ENCODE measurements at places on chromosomes 1 and 21.
A peak's percentile ranks its signal among the peaks of the same experiment; 100 is the strongest.

GRCh38 chr1:76006234-76006633 lies 68.3 kb upstream of the ST6GALNAC3 start:
- DNase-seq = no peak

GRCh38 chr1:37181425-37181824 lies 147.1 kb upstream of the GRIK3 start:
- DNase-seq = no peak

DNA sequence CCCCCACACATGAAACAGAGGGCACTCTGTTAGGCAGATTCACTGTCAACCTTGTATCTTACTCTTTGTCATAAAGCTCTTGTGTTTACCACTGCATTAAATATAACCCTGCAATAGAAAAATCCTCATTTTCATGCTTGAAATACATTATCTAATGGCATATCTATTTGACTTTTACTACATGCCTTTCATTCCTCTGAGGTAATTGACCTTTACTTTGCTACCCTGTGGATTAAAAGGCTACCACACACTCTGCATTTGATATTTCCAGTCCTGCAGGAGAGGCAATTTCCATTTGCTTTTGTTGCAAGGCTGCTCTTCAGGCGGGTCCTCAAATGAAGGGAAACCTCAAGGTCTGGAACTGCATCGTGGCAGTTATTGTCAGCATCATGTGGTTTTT lies 238.0 kb downstream of the NTNG1 start:
- DNase-seq = no peak

DNA sequence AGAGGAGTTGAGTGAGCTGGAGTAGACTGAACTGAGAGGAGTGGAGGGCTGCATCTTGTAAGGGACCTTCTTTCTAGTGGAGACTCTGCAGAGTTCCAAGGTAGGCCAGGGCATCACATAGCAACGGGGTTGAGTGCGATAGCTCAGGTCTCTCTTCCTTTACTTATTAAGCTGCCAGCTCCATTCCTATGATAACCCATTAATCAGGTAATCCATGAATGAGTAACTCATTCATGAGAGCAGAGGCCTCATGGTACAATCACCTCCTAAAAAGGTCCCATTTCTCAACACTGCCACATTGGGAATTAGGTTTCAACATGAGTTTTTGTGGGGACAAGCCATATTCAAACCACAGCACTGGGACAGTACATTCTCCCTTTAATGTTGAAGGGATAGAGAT lies 21.3 kb downstream of the VN1R5 start:
- no peak for DNase-seq

DNA sequence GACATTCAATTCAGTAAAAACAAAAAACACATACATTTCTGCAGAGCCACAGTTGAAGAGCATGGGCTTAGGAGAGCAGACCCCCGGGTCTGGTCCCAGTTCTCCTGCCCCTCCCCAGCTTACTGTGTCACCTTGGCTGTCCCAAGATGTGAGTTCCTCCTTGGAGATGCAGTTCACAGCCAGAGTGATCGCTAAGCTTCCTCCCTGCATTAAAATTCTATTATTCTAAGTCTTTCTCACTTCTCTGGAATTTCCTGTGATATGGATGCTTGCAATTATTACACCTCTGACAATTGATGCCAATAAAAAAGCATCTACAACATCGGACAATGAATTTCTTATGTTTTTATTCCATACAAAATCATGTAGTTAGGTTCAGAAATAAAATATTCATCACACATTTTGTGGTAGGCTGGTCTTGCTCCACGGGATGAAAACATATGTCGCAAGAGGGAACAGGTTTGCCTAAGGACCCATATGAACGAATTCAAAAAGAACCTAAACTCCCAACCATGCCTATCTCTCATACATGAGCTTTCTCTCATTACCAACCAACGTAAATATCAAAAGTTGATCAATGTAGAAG lies 328.5 kb upstream of the RUNX1 start:
- no peak for DNase-seq

GRCh38 chr1:174702011-174702410 lies 254.2 kb downstream of the GPR52 start:
- no peak for DNase-seq

GRCh38 chr1:26696654-26697430 lies 1.0 kb downstream of the ARID1A start:
- no peak for DNase-seq

DNA sequence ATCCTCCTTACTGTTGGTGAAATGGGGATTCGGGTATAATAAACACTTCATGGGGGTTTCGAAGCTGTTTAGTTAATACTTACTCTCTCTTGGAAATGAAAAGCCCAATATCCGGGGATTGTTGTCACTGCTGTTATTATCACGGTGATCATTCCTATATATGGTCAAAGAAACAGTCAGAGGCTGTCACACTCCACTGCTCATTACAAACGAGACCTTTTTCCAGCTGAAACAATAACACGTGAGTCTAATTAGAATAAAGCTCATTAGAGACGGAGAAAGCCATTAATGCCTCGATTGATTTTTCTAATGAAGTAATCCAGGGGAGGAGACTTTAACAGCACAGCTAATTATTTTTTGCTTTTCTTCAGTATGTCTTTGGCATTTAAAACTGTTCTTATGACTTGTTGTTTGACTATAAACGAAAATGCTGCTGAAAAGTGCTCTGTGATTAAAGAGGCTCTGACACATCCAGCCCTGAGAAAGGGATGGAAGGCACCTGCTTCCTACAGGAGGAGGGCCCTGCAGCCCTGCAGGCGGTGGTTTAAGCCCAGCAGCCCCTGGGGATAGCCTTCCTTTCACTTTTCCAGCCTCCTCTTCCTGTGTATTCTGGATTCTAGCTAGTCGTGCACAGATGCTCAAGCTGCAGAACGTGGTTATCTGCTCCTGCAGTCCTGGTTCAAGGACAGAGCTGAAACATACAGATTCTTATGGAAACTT lies 143.6 kb downstream of the EDEM3 start:
- no peak for DNase-seq

DNA sequence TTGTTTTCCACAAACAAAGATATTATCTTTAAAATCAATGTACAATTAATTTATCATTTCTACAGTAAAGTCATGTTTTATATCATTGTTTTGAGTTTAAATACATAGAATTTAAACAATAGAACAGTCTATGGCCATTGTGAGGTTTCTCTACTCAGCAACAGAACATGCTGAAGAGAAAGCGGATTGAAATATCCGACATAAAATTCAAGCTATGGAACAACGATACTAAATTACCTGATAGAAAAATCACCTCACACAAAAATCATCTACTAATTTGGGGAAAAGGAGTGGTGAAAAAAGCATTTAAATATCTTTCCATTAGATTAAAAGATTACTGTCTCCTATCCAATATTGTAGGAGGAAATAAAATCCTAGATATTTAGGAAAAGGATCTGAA lies 12.6 kb downstream of the CDKN2C start:
- no peak for DNase-seq

GRCh38 chr21:45154511-45155508 lies 80.4 kb downstream of the ADARB1 start:
- no peak for DNase-seq

- DNase-seq = no peak
Measured at GRCh38 chr1:118661769-118662320, 326.3 kb downstream of the TBX15 start.

GRCh38 chr1:22608361-22608760 lies 28.1 kb upstream of the C1QA start:
- peak; percentile 29 for DNase-seq

DNA sequence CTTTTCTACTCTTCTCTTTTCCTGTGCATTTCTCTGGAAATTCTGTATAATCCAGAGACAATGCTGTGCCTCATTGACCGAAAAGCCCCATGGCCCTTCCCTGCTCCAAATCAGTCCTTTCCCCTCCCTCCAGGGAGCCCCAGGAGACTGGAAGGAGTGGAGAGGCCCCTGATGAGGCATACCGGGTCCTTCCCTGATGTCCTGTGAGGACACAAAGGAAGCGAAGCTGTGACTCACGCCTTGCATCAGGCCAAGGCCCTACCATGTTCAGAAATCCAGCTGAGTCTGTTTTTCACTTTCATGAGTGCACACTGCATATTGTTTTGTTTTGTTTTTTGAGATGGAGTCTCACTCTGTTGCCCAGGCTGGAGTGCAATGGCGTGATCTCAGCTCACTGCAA lies 38.7 kb upstream of the BECN2 start:
- peak; percentile 49 for DNase-seq

- DNase-seq = no peak
Measured at GRCh38 chr1:192045131-192045530, 113.1 kb upstream of the RGS18 start.

DNA sequence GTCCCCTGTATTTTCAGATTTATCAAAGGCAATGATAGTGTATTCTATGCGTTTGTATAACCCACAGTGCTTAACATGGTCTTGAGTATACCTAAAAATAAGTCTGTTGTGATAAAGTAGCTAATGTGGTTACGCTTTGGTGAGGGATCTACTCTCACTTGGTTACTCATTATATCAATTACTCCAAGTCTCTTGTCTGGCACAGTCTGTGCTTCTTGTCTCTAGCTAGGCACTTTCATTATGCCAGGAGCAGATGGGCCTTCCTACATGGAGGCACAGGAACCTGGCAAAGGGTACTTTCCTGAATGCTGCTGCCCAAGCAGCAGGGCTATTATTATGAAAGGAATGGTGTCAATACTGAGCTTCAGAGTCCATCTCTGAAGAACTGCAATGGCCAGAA lies 4.2 kb upstream of the PTPN22 start:
- no peak for DNase-seq

DNA sequence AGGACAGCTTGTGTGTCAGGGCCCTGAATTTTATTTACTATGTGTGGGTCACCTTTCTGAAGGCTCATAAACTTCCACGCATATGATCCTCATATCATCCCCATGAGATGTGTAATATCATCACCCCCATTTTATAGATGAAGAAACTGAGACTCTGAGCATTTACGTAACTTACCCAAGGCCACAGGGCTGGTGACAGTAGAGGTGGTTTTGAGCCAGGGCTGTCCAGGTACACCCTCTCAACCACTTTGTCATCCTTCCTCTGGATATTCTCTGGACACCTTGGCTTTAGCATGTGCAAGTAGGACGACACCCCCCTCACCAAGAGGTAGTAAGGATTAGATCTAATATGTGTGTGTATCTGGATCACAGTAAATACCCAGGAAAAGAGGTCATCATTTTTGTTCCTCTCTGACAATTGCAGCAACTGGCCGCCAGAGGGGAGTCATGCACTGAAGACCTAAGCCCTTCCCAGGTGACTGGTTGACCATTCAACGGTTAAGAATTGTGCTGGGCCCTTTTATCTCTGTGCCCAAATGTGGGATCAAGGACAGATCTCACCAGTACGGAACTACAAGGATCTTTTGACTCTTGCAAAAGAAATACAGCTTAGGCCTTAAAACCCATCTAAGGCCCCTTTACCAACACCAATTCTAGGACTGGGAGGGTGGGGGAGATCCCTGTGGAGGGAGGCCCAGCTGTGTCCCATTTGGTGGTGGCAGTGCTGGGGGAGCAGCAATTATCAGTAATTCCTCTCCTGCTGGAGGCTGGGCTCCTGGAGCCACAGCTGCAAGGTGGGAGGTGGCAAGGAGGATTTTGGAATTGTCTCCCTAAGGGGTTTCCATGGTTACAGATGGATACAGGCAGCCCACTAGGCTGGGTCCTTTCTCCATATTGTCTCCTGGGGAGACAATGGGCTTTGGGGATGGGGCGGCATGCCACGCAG lies 13.7 kb upstream of the E2F2 start:
- DNase-seq = peak; percentile 88

- DNase-seq = no peak
Measured at GRCh38 chr1:17700945-17701810, 54.0 kb upstream of the ACTL8 start.

- no peak for DNase-seq
Measured at GRCh38 chr1:101026430-101026788, 825 bp upstream of the DPH5 start.

GRCh38 chr1:43444151-43444828 lies 9.4 kb downstream of the HYI start:
- DNase-seq = no peak

GRCh38 chr1:202029171-202029665 lies 18.8 kb downstream of the ELF3 start:
- DNase-seq = no peak

DNA sequence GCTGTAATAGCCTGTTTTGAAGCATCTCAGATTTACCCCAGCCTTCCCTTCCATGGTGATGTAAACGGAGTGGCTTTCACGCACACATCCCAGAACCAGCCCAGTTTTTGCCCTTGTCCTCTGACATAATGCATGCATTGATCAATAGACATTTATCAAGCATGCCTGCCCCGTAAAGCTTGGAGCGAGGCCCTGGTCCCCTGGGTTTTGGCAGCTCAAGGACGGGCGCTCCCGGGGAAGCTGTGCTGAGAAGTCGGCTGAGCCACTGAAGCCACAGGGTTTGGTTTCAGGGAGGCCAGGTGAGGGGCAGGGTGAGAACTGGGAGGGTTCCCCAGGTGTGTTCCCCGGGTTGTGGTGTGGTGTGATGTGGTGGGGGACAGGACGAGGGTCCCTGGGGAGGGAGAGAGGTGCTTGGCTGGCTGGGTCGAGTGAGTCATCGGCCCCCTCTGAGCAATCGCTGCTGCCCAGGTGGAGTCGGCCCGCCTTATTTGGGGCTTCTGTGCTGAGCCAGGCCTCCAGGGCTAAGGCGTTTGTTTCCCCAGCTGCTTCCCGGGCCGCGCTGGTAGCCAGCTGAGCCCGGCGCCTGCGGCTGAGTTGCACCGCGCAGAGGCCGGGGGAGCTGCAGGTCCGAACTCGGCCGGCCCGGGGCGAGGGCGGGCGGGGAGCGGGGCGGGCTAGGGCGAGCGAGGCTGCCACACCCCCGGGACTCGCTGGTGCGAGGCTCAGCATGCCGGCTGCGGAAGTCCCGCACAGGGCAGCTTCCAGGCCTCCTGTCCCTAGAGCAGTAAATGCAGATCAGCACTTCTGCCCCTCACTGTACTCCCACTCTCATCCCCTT lies 23.6 kb downstream of the ATP2B4 start:
- no peak for DNase-seq

GRCh38 chr1:201212056-201212455 lies 21.4 kb downstream of the IGFN1 start:
- no peak for DNase-seq

DNA sequence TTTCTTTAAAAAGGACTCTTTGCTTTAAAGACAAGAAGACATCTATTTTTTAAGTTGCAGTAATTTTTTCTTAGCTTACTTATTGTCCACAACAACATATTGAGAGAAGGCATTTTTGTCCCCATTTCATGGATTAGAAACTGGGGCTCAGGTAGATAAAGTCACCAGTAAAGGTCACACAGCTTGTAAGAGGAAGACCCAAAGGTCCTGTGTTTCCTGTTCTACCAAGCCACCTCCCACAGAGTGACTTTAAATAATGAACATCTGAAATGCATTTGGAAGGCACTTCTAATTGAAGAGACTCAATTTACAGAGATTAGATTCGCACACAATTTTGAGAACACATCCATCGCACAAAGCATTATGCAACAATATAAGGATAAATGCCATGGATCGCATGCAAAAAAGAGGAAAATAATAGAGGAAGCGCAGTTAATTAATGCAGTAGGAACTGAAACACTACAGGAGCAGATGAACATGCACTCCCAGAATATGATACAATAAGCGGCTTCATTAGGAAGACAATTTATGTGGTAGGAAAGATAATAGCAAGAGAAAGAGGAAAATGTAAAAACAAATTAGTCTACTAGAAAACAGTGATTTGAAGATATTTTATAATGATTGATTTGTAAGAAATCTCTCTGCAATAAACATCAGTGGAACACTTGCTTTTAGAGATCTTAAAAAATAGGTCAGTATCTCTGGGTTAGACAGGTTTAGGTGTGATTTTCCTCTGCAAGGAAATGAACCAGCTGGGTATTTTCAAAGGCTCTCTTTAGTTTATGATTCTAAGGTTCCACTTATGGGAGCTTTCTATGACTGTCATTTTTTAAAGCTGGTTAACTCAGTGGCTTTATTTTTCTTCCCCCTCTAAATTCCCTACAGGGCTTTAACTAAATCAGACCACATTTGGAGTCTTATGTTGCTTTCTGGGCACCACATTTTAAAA lies 27.1 kb upstream of the CD2 start:
- peak; percentile 40 for DNase-seq

All from inflammatory macrophage treated with lipopolysaccharide for 1 hour (primary cell).